ENCODE measurements at places on chromosomes 7 and 10.

- peak; percentile 15 for DNase-seq
Observed at GRCh38 chr7:133253519-133253875, 619 bp downstream of the EXOC4 start.

- no peak for DNase-seq
Observed at GRCh38 chr10:110612629-110613028, 31.5 kb upstream of the RBM20 start.

- DNase-seq = no peak
Observed at GRCh38 chr7:1677206-1678080, 7.4 kb downstream of the ELFN1 start.

DNA sequence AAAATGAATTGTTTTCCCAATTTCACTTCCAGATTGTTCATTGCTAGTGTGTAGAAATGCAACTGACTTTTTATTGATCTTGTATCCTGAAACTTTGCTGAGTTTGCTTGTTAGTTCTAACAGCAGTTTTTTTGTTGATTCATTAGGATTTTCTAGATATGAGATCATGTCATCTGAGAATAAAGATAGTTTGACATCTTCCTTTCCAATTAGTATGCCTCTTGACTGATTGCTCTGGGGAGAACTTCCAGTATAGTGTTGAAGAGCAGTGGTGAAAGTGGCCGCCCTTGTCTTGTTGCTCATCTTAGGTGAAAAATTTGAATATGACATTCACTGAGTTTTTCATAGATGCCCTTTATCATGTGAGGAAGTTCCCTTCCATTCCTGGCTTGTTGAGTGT is 11.9 kb upstream of the SUN1 start:
- DNase-seq = no peak

DNA sequence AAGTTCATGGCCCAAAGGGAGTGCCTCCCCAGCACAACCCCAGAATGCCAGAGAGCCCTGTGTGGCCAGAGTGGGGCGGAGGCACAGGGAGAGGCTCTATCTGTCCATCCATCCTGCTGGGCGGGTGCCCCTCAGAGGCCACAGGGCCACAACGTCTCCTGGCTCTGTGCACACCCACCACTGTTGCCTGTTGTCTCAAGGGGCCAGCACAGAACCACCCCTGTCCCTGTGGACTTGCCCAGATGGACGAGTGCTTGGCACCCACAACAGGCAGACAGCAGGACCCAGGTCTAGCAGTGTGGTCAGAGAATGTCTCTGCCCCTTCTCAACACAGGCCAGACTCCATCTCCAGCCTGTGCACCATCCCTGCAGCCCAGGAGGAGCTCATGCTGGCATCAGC is 92.8 kb downstream of the PAXIP1 start:
- no peak for DNase-seq

DNA sequence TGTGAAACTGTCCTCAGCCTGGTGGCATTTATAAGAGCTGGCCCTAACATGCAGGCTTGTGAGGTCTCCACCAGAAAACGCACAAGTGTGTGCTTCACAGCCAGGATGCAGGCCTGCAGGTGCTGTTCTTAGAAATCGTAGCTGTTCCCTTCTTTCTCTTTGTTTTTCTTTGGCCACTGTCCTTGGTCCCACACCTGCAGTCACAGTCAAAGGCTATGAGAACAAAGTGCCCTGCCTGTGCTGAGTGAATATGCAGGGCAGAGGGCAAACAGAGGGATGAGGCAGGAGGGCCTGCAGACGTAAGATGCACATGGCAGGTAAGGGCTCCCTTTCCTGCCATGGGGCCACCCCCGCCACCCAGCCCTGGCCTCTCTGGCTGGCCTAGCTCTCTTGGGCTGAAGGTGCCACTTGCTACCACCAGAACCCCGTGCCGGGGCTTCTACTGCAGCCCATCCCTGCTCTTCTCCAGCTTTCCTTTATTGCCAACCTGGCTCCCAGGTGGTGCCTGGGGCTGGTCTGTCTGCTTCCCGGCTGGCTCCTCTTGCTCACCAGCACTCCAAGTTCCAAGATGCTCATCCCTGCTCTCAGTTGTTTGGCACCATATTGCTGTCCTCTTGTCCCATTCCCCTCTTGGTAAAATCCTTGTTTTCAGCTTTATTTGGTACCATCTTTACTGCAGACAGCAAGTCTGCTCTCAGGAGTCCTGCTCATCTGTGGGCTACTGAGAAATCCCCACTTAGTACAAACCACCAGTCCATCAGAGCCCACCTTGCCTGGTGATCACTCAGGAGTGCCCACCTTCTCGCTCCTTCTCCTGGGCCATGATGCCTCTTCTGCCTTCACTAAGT is 308.1 kb upstream of the ZMIZ1 start:
- DNase-seq = no peak

DNA sequence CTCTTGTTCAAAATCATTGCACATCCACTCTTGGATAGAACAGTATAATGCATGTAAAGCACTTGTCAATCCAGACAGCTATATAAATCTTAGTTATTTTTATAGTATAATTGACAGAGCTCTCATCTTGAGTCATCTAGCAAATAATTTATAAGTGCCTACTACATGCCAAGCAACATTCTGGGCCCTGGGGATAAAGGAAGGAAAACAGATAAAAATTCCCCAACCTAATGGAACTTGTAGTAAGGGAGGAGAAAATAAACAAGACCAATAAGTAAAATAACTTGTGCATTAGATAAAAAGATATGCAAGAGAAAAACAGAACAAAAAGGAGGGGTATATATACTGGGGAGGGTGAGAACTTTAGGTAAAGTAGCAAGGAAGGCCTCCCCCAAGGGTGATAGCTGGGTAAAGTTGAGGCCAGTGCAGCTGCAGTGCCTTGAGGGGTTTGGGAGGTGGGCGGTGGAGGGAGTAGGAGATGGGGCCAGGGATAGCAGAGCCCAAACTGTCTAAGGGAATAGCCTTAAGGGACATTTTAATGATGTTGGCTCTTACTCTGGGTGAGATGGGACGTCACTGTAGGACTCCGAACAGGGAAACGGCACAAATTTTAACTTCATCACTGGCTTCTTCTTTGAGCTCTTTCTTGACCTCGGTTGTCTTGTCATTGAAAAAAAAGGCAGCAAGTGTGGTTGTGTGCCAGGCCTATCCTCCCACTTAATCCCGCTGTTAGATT is 79.3 kb upstream of the SEC61G start:
- DNase-seq = no peak

DNA sequence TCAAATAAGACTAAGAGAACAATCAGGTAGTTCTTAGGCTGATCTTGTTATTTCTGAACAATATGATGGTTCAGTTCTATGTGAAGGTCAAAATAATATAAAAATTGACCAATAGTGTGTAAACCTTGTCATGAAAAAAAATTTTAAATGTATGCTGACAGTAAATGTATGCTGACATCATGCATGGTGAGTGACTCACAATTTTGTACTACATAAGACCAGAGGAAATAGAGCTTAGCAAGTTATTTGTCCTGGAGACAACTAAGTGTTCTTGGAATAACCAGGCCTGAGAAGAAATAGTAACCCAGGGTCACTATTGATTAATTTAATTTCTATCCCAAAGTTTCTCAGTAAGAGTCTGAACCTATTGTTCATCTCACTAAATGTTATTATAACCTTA is 182.2 kb upstream of the PCDH15 start:
- DNase-seq = peak; percentile 4

- peak; percentile 82 for DNase-seq
Observed at GRCh38 chr7:151428378-151429236, 11.3 kb downstream of the CRYGN start.

- peak; percentile 79 for DNase-seq
Observed at GRCh38 chr7:94632338-94633013, 23.5 kb downstream of the SGCE start.

DNA sequence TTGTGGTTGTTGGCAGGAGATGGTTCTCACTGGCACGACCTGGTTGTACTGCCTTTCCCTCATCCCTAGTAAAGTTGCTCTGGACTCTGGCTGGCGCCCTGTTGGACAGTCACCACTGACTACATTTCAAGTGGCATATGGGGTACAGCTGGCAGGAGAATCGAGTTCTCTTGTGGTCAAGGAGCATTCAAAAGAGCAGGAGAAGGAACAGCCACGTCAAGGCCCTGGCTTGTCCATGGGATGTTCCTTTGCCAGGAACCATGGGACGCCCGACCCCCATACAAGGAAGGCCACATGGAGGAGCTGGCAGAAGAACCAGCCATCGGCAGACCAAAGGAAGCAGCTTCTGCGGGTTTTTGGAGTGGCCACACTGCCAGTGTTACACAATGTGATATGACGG is 87.0 kb upstream of the SLC25A13 start:
- no peak for DNase-seq

DNA sequence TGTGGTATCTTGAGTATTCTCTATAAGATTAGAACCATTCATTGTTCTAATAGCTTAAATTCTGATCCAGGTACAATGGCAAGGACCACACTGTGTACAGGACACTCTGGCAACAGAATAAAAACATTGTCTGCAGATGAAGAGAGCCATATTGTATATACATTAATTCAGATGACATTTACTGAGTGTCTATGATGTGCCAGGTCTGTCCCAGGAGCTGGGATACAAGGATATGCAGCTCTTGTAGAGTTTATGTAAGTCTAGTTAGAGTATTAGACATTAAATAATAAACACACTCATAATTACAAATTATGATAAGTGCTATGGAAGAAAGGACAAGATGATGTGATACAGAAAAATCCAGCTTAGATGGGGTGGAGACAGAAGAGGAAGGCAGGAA is 184.1 kb downstream of the HIBADH start:
- no peak for DNase-seq

DNA sequence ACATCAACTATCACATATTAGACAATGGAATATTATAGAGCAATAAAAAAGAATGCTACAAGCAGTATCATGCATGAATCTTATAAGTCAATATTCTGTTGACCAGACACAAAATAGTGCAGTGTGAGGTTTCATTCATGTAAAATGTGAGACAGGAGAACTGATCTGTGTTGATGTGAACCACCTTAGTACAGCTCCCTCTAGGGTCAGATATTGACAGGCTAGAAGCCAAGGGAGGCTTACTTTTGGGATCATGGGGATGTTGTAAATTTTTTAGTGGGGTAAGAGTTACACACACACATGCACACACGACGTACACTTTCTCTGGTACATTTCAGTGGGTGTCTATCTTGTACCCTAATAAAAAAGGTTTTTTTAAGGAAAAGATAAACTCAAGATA is 231.6 kb upstream of the FOXK1 start:
- DNase-seq = no peak

DNA sequence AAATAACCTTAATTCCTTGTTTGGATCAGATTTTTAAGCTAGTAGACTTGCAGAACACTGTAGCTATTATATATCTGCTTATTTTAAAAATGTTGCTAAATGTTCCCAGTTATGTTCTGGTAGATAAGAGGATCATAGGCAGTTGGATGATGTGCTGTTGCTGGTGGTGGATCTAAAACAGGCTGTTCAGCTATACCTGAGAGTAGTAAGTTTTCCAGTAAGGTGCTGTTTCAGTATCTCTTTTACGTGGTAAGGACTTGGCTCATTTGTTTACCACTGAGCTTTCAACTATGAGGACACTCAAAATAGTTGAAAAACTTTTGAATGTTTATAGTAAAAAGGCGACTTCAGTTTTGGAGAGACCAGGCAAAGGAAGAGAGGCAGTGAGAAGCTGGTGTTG is 180.9 kb downstream of the CDK14 start:
- no peak for DNase-seq

GRCh38 chr7:7190142-7190541 is 7.8 kb downstream of the C1GALT1 start:
- DNase-seq = peak; percentile 77

DNA sequence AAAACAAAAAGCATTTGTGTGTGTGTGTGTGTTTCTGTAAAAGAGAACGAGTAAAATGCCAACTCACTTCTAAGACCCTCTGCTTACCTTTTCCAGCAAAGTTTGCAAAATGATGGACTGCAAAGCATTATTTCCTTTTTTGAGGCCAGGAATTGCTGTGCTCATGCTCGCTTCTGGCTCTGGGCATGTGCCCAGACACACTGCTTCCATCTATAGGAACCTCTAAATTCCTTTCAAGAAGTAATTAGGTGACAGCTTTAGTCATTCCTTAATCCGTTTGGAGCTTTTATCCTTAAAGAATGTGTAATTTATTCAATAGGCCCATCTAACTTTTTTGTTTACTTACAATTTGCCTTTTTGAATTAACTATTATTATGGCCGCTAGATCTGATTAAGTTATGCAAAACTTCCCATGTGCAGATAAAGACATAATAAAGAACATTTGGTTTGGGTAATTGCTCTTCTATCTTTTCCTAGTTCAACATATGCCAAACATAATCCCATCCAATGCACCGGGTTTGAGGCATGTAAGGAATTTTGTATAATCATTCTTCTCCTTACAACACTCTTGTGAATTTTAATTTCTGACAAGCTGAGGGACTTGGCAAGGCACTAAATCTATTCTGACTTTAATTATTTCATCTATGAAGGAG is 34.7 kb downstream of the A1CF start:
- peak; percentile 21 for DNase-seq

DNA sequence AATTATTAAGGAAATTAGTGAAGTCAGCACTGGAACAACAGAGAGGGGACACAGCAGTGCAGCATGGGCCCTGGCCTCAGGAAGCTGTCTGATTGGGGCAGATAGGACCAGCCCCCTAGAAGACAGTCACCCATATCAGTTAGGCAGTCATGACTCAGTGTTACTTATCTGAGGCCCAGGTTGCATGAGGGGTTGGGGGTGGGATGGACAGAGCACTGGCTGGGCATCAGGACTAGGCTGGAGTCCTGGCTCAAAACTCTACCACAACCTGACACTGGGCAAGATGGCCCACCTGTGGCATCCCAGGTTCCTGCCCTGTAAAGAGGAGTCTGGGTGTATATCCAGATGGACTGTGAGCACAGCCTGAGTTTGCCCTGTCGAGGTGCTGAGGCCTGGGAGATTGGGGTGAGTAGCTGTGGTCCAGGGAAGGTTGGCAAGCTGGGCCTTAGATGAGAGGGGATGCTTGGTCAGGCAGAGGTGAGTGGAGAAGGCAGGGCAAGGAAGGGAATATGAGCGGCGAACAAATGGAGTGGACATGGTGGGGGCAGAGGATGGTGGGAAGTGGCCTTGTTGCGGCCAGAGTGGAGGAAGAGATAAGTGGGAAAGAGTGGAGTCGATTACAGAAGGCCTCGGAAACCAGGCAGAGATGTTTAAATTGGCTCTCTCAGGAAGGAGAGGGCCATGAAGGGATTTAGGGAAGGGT is 37.5 kb downstream of the HK1 start:
- no peak for DNase-seq

GRCh38 chr10:22022257-22023032 is 18.9 kb upstream of the DNAJC1 start:
- DNase-seq = peak; percentile 88

DNA sequence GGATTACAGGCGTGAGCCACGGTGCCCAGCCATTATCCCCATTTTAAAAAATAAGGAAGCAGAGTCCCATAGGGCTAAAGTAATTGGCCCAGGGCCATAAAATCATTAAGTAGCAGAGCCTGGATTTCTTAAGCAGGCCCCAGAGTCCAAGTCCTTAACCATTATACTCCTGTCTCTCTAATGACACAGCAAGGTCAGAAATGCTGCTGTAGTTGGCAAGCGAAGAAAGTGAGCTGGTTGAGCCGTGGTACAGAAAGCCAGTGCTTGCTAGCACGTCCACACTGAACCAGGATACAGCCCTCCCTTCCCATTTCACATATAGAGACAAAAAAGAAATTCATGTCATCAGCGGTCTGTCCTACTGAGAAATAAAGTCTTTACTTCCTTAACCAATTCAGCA is 562.7 kb downstream of the GALNT17 start:
- no peak for DNase-seq

GRCh38 chr7:112529521-112529920 is 48.7 kb downstream of the LSMEM1 start:
- no peak for DNase-seq

All from fibroblast of lung (primary cell).